ENCODE measurements at places on chromosomes 6 and 20.

- no peak for DNase-seq
Measured at GRCh38 chr6:85406641-85407075, 43.2 kb upstream of the NT5E start.

- DNase-seq = no peak
Measured at GRCh38 chr6:497258-497657, 105.7 kb downstream of the IRF4 start.

GRCh38 chr6:5036269-5036668 lies 32.4 kb upstream of the RPP40 start:
- no peak for DNase-seq

- DNase-seq = no peak
Measured at GRCh38 chr20:10733122-10733521, 59.3 kb upstream of the JAG1 start.

GRCh38 chr6:4129446-4129845 lies 5.9 kb downstream of the ECI2 start:
- no peak for DNase-seq

DNA sequence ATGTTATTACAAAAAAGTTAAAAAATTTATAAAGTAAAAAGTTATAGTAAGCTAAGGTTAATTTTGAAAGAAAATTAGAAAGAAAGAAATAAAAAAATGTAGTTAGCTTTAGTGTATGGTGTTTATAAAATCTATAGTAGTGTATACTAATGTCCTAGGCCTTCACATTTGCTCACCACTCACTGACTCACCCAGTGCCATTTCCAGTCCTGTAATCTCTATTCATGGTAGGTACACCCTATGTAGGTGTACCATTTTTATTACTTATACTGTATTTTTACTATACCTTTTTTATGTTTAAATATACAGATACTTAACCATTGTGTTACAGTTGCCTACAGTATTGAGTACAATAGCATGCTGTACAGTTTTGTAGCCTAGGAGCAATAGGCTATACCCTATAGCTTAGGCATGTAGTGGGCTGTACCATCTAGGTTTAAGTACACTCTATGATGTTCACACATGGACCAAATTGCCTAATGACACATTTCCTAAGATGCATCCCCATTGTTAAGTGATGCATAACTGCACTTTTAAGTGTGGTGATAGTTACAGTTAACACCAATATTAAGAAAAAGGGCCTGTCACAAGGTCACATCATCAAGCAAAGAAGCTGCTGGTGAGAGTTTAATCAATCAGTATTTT lies 8.0 kb downstream of the CD2AP start:
- DNase-seq = no peak

DNA sequence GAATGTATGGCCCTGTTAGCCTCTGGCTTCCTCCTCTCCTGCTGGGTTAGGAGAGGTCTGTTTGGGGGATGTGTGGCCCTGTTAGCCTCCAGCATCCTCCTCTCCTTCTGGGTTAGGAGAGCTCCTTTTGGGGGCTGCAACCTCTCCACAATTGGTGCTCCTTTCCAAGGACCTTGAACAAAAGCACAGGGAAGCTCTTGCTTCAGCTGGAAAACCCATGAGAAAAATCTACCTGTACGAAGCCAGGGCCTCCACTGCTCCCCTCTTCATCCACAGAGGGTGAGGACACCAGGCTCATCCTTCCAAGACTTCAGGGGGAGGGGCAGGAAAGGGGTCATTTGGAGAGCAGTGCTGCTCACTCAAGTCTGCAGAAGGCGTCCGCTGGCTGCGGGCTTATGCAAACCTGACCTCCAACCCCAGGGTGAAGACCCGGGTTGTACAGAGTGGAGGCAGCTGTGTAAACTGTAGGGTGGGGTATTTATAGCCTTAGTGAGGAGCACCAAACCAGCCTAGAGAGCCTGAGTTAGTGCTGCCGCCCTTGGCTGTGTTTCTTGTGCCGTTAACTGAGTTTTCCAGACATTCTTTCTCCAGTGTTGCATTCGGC lies 62.1 kb downstream of the SLC24A3 start:
- DNase-seq = no peak

DNA sequence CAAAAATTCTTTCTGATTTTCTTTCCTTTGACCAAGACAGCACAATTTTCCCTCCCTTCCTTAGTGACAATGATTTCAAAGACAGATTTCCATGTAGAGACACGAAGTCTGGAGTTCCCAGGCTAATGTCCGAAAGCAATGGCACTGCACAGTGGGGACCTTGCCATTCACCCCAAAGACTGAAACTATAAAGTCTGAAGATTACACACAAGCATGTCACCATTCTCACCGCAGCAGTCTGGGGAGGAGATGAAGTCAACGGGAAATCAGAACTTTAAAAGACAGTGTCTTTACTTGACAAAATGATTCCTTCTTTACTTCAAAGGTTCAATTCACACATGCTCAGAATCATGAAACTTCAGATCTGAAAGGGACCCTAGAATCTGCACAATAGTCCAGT lies 8.3 kb downstream of the B4GALT5 start:
- DNase-seq = no peak

DNA sequence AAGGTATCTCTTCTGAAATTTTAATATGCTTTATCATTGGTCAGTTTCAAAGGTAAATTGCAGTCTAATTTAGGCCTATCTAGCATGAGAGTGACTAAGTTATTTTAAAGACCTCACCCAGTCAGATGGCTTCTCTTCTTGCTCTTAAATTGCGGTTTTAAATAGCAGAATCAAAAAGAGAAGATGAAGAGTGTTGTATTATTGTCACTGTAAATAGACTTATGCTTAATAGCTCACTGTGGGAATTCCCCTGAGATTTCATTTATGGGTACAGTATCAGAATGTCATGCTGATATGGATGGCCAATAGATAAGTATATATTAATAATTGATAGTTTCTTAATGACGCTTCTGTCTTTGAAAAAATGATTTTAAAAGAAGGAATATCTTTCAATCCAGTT lies 35.7 kb downstream of the AIG1 start:
- no peak for DNase-seq

- DNase-seq = no peak
Measured at GRCh38 chr6:31727034-31727716, 1.9 kb downstream of the DDAH2 start.

DNA sequence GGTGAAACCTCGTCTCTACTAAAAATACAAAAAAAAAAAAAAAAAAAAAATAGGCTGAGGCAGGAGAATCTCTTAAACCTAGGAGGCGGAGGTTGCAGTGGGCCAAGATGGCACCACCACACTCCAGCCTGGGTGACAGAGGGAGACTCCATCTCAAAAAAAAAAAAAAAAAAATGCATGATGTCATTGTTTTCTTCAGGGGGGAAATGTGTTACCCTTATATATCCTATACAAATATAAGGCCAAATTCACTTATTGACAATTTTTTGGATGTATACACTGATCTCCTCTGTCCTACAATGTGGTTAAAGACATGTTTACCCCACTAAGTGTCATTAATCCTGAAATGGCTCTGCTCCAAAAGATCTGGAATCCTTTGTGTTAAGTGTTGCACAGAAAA lies 73.1 kb downstream of the TPBG start:
- DNase-seq = no peak

- no peak for DNase-seq
Measured at GRCh38 chr20:44526129-44526528, 4.3 kb upstream of the SERINC3 start.

DNA sequence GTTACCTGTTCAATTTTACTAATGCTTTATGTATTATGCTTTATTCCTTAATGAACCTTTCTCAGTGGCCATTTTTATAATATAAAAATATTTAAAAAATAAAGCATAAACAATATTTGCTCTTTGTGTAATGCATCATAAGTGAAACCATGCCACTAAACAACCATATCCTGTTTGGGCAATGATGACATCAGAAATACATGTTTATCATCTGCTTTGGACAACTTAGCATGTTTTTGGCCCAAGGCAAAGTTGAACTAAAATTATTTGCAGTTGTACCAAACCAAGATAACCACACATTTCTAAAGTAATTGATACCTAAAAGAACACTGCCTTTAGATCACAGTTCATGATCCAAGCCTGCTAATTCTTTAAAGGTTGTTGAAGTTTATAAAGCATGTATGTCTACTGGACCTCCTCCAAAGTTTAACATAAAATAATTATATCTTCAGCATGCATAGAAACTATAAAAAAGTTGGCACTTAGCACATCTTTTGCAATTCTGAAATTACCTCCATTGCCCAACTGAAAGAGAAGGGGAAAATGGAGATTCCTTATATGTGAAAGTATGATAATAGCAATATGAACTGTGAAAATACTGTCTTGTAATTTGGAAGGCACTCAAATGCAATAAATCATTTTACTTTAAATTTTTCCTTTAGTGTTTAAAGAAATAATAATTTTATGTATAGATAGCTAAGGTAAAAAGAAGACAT lies 325.6 kb upstream of the RUNX2 start:
- no peak for DNase-seq

DNA sequence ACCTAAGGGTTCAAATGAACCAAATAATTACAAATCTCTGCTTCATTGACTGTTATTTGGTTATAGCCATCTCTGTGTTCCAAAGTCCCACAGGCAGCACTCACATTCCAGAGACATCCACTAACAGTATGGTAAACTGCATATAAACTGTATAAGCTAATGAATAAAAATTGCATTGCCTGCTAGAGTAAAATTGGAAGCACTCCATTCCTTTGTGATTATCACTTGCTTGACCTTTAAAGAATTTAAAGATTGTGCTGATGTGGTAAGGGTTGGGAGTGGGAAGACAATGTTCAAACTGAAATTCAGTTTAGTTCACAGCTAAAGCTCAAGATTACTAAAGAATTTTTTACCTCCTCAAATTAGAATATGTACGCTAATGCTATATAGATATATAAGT lies 31.0 kb upstream of the OSTM1 start:
- DNase-seq = no peak

GRCh38 chr6:146302994-146303393 lies 240.6 kb upstream of the RAB32 start:
- DNase-seq = no peak

DNA sequence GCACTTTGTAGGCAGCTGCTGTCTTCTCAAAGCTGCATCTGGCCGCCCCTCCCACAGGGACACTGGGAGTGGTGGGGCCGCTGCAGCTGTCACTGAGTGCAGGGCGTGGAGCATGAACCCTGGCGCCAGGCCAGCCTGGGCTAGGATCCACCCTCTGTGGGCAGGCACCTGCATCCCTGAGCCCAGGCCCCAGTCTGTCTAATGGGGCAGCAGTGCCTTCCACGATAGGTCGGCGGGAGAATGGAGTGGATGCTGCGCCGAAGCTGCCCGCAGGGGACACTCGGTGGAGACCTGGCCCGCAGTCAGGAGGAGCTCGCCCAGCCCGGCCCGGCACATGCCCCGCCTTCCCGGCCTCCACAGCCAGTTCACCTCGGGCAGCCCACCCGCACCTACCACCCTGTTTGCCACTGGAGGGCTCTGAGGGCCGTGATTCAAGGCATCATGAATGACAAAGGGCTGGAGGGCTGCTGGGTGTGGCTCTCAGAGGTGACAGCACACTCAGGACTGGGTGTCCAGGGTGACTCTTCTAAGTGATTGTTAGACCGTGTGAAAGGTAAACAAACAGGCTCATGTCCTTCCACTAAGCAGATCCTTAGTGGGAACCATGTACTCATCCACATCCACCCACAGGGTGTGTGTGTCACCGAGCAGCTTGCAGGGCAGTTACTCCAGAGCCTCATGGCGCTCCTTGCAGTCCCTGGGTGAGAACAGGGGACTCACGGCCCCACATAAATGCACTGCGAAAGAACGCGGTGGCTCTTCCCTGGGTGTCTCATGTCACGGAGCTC lies 133.9 kb downstream of the AGPAT4 start:
- DNase-seq = no peak

GRCh38 chr6:152161501-152161900 lies 354.0 kb downstream of the ESR1 start:
- DNase-seq = no peak

DNA sequence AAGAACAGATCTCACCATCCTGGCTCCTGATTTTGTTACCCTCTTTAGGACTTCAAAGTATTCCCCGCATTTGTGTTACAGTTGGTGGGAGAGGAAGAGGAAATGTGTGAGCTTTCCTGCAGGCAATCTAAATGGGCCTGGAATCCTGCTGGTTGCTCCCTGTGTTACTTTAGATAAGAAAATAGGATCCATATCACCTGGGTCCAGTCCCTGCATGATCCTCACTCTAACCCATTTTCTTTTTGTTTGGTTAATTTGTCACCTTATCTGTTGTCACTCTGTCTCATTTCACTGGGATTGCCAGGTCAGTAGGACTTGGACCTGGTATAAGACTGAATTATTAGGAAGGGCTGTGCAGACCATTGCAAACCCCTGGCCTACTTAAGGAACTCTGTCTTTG lies 175.9 kb upstream of the GJE1 start:
- DNase-seq = no peak

DNA sequence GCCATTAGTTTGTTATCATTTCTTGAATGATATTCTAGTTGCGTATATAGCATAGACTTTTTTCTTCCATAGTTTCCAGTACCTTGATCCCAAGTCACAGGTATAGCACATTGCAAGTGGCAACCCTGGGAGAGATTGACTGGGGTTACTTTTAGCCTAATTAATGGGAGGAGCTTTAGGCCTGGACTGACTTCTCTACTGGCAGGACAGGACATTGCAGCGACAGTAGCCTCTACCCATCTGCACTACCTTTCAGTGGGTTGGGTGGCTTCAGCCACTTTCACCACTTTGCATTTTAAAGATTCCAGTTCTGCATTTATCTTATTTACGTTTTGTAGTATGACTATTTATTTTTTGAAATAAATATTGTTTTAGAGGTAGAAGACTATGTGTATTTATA lies 320.3 kb downstream of the RIMS1 start:
- no peak for DNase-seq

DNA sequence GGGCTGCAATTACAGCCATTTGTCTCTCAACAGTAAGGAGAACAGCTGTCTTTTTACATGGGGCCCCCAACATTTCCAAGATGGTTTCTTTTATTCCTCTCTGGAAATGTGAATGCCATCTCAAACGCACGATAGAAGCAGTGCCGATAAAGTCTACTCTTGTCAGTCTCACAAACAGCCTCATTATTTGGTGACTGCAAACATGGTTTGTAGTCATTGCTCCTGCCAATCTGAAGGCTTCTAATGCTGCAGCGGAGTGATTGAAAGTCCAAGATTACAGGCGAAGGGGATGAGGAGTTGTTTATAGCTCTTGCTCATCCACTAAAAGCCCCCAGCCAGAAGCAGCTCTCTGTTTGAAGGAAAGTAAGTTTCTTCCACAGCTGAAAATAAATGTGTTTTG lies 657.1 kb downstream of the CBLN4 start:
- no peak for DNase-seq

GRCh38 chr6:111743862-111744692 lies 129.2 kb downstream of the FYN start:
- DNase-seq = no peak

- DNase-seq = no peak
Measured at GRCh38 chr20:23267909-23268308, 82.7 kb upstream of the NXT1 start.

GRCh38 chr20:45114465-45115385 lies at the start of gene WFDC5:
Gene WFDC5, minus strand, starts transcription at chr20:45115174. Its CDS starts 91 bp downstream, at chr20:45115083.
- no peak for DNase-seq

- DNase-seq = no peak
Measured at GRCh38 chr6:43355862-43356590, 13.4 kb downstream of the ZNF318 start.

GRCh38 chr6:81787313-81788068 lies 35.0 kb upstream of the TENT5A start:
- no peak for DNase-seq

GRCh38 chr20:34820805-34821578 lies 4.5 kb downstream of the NCOA6 start:
- DNase-seq = no peak

- DNase-seq = no peak
Measured at GRCh38 chr6:104573350-104573749, 286.4 kb downstream of the HACE1 start.

- DNase-seq = no peak
Measured at GRCh38 chr6:93341900-93342613, 77.3 kb downstream of the EPHA7 start.

GRCh38 chr6:99431901-99432300 lies 6.8 kb upstream of the PNISR start:
- DNase-seq = no peak
